Fibroblast of lung (primary cell): ENCODE measurements at places on chromosomes 11 and 22.

DNA sequence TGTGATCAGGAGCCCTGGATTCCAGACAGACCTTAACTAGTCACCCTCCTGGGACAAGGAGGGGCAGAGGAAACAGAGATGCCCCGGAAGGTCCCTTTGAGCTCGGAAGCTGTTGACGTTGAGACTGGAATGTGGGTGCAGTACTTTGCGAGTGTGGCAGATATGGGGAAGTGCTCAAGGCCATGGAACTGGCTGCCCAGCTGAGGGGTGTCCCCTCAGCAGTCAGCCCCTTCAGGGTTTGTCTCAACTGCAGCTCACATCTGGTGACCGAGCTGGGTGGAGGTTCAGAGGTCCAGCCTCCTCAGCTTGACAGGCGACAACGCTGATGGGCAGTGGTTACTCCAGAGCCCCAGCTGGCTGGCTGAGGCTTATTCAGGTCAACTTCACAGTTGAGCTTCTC lies 150.3 kb upstream of the SNX19 start:
- no peak for DNase-seq

GRCh38 chr22:21990445-21991303 lies 8.1 kb upstream of the TOP3B start:
- DNase-seq = no peak

GRCh38 chr11:63595296-63595695 lies 18.9 kb downstream of the PLAAT3 start:
- peak; percentile 50 for DNase-seq

GRCh38 chr11:114274637-114275036 lies 21.6 kb upstream of the NNMT start:
- DNase-seq = no peak

- DNase-seq = no peak
Measured at GRCh38 chr11:76640501-76640900, 30.0 kb downstream of the LRRC32 start.

- DNase-seq = no peak
Measured at GRCh38 chr11:68591719-68592118, 92.6 kb upstream of the GAL start.

DNA sequence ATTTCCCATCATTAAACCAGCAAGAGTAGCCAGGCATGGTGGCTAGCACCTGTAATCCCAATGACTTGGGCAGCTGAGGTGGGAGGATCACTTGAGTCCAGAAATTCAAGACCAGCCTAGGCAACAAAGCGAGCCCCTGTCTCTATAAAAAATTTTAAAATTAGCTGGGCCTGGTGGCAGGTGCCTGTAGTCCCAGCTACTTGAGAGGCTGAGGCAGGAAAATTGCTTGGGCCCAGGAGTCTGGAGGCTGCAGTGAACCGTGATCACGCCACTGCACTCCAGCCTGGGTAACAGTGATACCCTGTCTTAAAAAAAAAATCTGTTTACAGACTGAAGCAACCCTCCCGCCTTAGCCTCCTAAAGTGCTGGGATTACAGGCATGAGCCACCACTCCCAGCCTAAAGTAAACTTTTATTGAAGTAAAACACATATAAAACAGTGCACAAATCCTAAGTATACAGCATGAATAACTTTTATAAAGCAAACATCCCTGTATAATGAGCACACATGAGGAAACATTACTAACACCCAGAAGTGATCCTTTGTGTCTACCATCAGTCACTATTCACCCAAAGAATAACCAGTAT lies 12.6 kb downstream of the UCP3 start:
- DNase-seq = no peak

- no peak for DNase-seq
Measured at GRCh38 chr22:31838917-31839316, 85.1 kb downstream of the DEPDC5 start.

- DNase-seq = peak; percentile 62
Measured at GRCh38 chr11:8989453-8989852, 14.3 kb downstream of the NRIP3 start.

GRCh38 chr11:75468534-75469340 lies 35.7 kb upstream of the KLHL35 start:
- DNase-seq = peak; percentile 76

DNA sequence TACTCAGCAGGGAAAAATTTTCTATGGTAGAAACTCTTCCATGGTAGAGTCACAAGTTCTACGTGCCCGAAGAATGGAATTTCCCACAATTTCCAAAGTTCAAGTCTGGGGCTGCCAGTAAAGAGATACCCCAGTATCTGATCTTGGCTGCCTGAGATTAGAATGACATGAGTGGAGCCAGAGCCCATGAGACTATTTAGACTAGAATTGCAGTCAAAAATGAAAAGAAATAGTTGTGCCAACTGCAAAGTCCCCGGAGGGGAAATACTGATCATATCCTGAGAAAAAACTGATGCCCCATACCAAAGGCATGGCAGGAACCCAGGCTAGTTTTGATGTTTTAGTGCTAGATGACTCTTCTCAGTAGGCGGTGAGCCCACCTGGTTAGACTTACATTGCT lies 11.2 kb downstream of the MAJIN start:
- DNase-seq = no peak

- no peak for DNase-seq
Measured at GRCh38 chr22:42438293-42438650, 6.1 kb upstream of the NFAM1 start.

- no peak for DNase-seq
Measured at GRCh38 chr11:102422817-102423712, 29.5 kb downstream of the TMEM123 start.

DNA sequence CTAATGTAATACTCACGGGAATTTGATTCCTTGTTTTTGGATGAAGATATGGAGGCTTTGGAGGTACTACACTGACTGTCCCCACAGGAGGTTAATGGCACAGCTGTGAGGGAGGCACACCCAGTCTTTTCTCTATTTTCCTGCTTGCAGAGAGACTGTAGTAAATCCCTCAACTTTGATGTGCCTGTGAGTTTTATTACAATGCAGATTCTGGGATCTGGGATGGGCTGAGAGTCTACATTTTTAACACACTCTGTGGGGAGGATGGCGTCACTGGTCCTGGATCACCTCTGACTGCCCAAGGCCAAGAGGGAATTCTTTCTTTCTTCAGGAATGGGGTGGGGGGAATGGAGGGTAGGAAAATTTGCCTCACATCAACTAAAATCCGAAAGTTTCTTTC lies 80.2 kb upstream of the NTM start:
- DNase-seq = no peak

DNA sequence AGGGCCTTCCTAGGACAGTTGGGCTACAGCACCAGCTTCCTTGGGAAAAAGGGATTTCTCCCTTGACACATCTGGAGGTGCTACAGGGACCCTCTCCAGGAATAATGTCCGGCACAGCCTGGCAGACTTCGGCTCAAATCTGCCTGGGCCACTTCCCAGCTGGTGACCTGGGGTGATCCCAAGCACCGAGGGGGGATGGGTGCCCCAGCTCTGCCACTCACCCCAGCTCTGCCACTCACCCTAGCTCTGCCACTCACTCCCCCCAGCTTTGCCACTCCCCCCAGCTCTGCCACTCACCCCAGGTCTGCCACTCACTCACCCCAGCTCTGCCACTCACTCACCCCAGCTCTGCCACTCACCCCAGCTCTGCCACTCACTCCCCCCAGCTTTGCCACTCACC lies 9.9 kb downstream of the OSBPL5 start:
- no peak for DNase-seq

- peak; percentile 51 for DNase-seq
Measured at GRCh38 chr11:35540526-35540925, 15.1 kb upstream of the PAMR1 start.

DNA sequence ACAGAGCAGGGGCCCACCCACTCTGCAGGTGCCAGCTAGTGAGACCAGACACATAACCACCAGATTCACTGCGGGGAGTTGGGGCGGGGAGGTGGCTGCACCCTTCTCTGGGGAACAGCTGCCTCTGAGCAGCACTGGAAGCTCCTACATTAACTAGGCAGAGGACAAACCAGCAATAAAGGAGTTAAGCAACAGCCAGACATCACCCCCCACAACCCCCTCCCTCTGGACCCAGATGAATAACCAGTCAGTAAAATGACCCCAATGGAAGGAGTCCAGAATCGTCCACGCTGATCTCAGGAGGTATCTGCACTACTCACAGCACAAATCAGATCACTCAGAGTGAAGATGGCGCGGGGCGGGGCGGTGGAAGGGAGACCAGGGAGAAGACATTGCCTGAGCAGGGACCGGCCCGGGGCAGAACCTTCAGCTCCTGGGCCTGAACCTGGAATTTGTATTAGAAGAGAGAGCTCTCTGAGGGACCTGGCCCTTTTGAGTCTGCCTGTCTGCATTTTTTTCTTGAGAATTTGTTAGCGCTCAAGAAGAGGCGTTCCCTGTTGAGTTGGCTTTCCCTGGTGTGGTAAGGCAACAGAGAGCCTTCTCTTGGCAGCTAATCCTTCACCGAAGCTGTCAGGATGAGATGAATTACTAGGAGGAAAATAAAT lies 125.5 kb upstream of the NCAM1 start:
- DNase-seq = no peak

GRCh38 chr11:72081821-72082453 lies 1.3 kb downstream of the LRRC51 start:
- no peak for DNase-seq

GRCh38 chr22:40635940-40636379 lies 559 bp downstream of the MRTFA start:
- no peak for DNase-seq

DNA sequence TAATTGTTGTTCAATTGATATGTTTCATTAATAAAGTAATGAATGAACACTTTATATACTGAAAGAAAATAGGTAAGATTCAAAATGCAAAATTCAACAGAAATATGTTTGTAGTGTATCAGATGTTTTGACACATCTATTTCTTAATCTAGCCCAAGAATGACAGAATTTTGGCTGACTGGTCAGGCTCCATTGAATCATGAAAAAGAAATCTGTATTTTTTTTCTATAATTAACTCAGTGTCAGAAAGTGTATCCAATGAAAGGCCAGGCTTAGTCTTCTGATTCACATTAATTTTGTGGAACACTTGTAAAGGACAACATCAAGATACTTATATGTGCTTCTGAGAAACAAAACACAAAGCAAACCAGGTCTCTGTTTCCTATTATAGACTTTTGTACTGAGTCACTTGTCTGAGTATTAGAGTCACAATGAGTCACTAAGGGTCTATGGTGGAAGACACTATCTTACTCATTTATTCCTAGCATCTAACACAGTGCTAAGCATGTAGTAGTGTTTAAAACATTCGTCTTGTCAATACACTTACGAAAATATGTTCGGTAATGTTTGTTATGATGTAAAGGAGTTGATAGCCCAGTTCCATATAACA lies 297.7 kb upstream of the CCDC90B start:
- DNase-seq = peak; percentile 34

GRCh38 chr11:46701078-46701654 lies 335 bp downstream of the ZNF408 start:
- no peak for DNase-seq

GRCh38 chr11:131819865-131820264 lies 449.4 kb downstream of the NTM start:
- no peak for DNase-seq

- DNase-seq = peak; percentile 45
Measured at GRCh38 chr22:50247748-50248147, 2.9 kb upstream of the TUBGCP6 start.

GRCh38 chr11:1679881-1680280 lies 17.1 kb upstream of the KRTAP5-6 start:
- no peak for DNase-seq

DNA sequence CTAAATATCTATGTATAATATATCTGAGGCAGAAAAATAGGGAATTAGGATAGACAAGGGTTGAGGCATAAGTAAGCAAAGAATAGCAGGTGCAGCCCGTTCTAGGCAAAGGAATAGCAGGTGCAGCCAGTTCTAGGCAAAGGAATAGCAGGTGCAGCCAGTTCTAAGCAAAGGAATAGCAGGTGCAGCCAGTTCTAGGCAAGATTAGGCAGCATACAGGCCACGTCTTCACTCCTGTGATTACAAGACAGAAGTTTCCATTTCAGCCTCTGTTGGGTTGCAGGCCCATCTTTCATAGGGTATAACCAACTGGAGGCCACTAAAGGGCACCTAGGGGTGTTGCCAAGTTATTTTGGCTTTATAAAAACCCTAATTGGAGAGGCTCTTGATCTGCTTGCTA lies 28.8 kb upstream of the CHORDC1 start:
- DNase-seq = no peak

DNA sequence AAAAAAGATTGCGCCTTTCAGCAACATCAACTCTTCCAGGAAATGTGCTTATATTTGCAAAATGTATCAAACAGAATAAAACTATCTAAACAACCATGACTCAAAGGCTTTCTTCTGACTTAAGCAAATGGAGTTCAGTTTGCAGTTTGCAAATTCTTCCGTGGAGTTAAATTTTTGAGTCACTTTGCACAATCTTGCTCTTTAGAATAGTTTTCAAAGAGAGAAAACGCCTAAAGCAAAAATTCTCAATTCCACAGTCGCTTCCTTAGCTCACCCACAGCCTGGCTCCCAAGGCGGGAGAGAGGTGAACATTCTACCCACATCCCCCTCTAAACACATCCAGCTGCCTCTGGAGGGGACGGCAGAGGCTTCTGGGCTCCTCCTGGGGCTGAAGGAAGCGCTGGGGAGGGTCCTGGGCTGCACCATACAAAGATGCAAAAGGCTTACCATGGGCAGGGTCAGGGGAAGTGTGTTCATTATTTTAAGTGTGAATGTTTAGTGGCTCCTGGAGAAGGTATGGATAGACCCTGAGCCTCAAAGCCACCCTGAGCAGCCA lies 1487.3 kb downstream of the TBC1D22A start:
- no peak for DNase-seq

DNA sequence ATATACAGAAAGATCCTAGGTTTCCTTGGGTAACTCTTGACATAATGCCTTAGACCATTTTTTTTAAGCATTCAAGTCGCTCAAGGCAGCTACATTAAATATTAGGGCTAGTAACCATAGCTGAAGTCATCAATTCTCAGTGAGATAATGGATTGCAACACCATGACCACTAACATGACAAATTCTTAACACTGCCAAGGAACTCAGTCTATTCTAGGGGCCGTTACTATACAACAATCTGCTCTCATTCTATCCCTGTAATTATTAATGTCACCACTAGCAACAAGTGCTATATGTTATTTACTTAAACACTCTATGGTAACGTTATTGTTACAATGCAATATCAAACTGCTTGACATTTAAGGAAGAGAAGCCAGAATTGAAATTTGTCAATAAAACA lies 3.2 kb upstream of the STK33 start:
- peak; percentile 79 for DNase-seq

DNA sequence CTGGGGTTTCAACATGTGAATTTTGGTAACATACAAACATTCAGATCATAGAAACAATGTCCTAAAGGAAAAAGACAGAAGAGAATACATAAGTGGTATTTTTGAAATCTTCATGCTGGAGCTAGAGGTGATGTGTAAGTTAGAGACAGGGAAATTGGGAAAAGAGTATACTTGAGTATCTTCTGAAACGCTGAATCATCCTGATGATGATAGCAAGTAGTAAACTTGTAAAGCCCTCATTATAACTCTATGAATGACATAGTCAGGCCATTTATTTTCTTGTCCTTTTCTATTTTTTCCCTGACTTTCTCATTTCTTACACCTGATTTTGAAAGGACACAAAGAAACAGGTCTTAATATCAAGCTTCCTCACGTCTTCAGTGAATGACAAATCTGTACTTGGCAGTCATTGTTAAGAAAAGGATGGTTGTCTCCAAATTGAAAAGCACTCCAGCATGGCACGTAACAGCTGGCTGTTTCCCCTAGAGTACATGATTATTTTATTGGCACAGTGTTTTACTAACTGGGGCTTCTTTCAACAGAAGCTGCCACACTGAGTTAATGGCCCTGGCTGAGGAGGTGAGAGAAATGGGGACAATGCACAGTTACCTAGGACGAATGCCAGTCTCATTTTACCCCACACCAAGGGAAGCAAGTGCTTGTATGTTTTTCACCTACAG lies 140.7 kb upstream of the CTSC start:
- no peak for DNase-seq

GRCh38 chr11:19208959-19209546 lies 7.3 kb upstream of the CSRP3 start:
- no peak for DNase-seq
